Activated T-helper 9 cell treated with anti-CD3 and anti-CD28 coated beads, Interleukin-2, amount 50 U/mL, for 16 hours (primary cell): ENCODE measurements at places on chromosomes 1 and 21.
A peak's percentile ranks its signal among the peaks of the same experiment; 100 is the strongest.

DNA sequence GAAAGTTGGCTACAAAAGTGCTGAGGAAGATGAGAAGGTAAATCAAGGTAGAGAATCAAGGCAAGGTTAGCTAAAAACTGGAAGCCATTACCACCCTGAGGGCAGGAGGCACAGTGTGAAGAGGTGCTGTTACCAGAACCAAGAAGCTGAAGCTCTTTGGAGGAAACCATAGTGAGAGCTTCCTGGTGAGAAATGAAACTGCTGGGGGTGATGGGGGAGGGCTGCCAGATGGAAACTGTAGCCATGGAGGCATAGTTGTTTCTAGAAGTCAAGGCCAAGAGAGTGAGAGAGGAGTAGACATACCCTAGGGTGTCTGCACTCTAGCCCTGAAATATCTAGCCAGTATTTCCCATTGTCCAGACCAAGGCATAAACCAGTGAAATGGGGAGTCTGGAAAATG is 28.7 kb downstream of the IFI44 start:
- no peak for DNase-seq

GRCh38 chr21:15058854-15059263 is 5.9 kb downstream of the NRIP1 start:
- DNase-seq = no peak

DNA sequence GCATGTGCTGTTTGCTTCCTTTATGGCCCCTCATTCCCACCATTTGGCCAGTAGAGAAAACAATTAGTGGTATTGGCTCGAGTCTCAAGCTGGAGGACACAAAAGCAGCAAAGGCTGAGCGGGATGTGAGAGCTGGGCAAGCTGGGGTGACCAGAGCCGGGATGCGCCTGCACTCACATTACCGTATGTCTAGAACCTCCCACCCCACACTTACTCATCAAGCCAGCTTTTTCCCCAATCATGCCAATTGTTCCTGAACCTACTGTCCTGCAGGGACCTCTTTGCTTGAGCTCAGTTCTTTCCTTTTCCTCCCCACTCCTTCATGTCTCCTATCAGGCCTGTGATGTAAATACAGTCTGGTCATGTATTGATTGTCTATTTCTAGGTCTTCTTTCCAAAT is 45.9 kb downstream of the KIRREL1 start:
- DNase-seq = no peak

- DNase-seq = no peak
These were observed 238.5 kb downstream of the LTN1 start for GRCh38 chr21:28754127-28754611.

GRCh38 chr21:38661889-38662568 is 143.7 kb upstream of the ETS2 start:
- DNase-seq = no peak

- DNase-seq = no peak
These were observed 4.9 kb downstream of the PLCH2 start for GRCh38 chr1:2480986-2481364.

DNA sequence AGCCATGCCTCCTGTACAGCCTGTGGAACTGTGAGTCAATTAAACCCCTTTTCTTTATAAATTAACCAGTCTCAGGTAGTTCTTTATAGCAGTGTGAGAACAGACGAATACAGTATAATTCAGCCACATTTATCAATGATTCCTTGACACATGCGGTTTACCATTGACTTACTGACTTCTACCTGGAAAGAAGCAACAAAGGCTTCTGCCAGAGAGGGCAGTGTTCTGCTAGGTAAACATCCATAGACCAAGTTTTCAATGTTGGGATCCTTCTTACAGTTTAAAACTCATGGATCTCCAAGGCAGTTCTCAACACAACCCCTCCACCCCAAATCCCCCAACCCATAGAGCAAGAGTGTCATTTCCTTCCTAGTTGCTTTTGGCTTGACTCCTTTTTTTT is 150.6 kb downstream of the ZNF648 start:
- no peak for DNase-seq

- DNase-seq = no peak
These were observed 34.5 kb upstream of the SYNC start for GRCh38 chr1:32736812-32737791.

- no peak for DNase-seq
These were observed 23.2 kb downstream of the LYST start for GRCh38 chr1:235843461-235843961.

GRCh38 chr21:15754640-15755039 is 24.9 kb downstream of the USP25 start:
- no peak for DNase-seq

- no peak for DNase-seq
These were observed 13.2 kb upstream of the BCAR3 start for GRCh38 chr1:93694819-93695218.

- DNase-seq = peak; percentile 2
These were observed 546 bp downstream of the DONSON start for GRCh38 chr21:33587792-33588484.

GRCh38 chr1:27529704-27530018 is 39.7 kb upstream of the WASF2 start:
- DNase-seq = no peak

DNA sequence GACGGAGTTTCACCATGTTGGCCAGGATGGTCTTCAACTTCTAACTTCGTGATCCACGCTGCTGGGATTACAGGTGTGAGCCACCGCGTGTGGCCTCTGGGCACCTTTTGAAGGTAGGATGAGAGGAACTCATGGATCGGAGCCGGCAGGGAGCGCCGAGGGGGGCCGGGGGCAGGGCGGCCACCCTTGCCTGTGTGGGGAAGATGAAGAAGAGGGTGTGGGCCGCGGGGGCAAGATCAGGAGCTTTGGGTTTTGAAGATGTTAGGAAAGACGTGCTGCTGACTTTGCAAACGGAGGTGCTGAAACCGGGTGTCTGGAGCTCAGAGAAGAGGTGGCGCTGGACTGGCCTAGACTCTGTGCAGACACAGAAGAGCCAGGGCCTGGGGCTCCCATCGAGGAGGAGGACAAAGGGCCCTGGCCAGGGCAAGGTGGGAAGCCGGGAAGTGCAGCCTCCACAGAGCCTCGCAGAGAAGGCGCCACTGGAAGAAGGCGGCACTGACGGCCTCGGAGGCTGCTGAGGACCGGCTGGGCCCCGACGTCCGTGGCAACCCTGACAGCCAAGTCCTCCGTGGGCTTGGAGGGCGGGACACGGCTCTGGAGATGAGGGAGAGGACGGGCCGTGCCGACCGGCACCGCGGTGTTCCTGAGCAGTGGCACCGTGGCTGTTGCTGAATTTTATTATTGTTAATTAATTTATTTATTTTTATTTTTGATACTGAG is 13.7 kb downstream of the RNF223 start:
- DNase-seq = no peak

- DNase-seq = peak; percentile 22
These were observed at the start of gene PLEKHM2 for GRCh38 chr1:15684042-15684461. Gene PLEKHM2 (plus strand): TSS chr1:15684320. CDS start chr1:15684559, 239 bp downstream.

DNA sequence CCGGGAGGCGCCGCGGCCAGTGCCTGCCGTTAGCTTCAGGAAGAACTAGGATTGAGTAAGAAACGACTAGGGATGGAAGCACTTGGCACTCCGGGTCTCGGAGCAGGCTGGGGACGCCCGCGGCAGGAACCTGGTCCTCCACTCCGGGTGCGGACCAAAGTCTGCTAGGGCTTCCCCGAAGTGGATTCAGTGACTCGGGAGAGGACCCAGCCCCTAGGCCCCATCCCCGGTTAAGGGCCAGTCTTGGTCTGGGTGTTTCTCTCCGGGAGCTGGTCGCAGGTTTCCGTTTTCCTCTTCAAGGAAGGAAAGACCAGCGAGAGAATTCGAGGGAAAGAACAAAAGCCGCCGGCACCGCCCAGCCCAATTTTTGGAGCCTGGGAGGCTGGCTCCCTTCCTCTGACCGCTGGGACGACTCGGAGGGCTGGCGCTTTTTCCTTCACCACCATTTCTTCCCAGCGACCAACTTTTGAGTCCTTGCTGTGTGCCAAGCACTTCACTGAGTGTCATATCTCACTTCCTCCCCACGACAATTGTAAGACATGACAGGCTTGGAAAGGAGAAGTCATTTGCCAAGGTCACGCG is 16.8 kb upstream of the STMN1 start:
- DNase-seq = peak; percentile 3

DNA sequence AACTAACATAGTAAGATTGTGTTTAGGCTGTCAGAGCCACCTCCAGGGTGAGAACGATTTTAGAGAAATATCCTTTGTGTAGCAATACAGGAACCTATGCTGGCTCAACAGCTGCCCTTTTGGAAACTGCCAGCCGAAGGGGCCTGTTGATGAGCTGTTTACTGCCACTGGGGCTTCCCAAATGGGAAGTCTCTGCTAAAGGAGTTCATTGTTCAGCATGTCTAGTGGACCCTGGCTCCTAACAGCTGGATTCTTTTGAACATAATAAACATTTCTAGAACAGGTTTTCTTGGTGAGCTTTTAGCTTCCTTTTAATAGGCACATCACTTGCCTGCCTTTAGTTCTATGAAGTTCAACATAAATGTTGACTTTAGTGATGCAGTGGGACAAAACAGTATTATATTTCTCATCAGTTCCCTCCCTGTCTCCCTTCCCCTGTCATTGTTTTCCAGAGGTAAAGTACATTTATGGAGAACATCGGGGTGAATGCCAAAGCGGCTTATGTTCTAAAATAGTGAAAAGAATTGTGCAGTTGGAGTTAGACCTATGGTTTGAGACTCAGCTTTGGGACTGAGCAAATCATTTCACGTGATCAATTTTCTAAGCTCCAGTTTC is 57.4 kb downstream of the UCK2 start:
- no peak for DNase-seq

DNA sequence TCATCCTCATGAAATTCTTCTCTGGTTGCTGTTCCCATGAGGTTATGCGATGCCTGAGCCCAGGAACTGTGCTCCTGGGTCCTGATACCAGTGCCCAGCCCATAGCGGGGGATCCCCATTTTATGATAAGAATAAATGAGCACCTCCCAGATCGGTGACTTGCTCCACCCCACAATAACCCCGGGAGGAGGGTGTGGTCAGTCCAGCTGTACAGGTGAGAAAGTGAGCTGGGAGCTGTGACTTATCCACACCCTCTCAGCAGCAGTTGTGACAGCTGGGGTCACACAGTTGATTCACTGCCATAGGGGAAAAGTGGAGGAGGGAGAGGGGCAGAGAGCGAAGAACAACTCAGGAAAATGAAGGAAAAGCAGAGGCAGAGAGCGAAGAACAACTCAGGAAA is 33.4 kb downstream of the OR2G3 start:
- no peak for DNase-seq

DNA sequence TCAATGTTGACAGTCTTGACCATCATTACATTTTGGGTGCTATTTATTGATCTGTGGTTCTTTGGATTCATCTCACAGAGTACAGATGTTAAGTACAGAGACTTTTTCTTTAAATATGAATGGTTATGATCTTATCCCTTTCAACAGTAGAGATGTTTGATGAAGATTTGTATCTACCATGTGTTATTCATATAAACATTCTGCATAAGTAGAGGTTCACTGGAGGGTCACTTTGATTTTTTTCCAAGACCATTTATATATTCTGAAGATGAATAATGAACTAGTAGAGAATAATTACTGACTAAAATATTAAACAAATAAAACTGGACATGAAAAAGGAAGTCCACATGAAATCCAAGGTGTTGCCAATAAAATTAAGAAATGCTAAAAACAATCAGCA is 28.6 kb upstream of the HUNK start:
- no peak for DNase-seq
